ENCODE measurements at places on chromosomes 7 and 10.

DNA sequence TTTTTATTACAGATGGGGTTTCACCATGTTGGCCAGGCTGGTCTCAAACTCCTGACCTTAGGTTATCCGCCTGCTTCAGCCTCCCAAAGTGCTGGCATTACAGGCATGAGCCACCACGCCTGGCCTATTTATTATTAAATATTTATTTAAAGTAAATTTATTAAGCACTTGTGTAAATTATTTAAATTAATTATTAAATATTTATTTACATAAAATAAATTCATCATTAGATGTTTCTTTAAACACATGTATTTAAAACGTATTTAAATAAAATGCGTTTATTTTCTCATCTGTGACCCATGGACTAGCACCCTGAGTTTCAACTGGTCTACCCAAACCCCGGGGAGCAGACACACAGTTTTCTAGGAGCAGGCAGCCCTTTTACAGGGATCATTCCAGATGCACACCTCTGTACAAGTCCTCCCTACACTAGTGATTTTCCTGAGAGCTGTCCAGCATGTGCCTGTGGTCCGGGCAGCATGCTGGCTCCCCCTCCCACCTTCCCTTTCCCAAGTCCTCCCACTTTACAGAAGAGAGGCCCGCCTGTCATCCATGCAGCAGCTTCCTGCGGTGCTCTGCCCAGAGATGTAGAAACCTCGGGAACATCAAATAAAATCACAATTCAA is 89.2 kb upstream of the ATP6V0A4 start:
- DNase-seq = no peak

DNA sequence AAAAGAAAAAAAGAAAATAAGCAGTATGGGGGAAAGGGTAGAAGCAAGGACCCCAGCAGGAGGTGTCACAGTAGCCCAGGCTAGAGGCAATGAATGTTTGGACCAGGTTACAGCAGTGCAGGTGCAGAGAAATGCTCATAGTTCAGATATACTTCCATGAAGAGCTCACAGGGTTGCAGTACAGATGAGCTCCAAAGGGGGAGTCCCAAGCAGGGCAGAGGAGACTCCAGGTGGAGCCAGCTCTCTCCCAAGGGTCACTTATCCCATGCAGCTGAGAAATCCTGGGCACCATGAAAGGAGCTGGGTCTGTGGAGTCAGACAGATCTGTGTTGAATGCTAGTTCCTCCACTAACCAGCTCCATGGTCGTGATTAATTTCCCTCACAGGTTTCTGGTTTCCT is 174.9 kb downstream of the C7orf25 start:
- DNase-seq = no peak

DNA sequence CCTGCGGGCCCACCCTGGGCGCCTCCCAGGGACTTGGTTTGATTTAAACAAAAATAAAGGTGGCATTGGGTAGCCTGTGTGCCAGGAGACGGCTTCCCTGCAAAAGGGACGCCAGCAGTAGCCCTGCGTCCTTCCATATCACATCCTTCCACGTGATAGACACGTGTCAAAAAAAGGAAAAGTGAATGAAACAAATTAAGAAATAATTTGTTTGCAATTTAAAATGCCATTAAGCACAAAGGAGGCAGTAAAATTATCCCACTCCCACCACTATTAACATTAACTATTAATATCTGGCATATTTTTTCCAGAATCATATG is 7.6 kb downstream of the TACR2 start:
- DNase-seq = no peak

DNA sequence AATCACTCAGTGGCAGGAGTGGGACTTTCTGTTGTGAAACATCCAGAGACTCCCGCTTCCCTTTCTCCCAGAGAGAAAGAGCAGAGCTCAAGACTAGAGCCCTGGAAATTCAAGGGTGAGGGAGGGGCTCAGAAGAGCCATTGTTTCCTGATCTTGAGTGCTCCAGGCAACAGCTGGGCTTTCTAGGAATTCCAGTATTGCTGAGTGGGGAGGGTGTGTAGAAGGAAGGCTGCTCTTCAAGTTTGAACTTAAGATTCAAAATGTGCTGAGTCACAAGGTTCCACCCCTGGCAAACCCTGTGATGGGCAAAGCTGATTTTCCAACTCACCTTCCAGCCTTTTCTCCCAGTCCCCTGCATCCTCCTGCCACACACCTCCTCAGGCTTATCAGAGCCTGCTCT is 42.3 kb upstream of the MSRB2 start:
- DNase-seq = no peak

DNA sequence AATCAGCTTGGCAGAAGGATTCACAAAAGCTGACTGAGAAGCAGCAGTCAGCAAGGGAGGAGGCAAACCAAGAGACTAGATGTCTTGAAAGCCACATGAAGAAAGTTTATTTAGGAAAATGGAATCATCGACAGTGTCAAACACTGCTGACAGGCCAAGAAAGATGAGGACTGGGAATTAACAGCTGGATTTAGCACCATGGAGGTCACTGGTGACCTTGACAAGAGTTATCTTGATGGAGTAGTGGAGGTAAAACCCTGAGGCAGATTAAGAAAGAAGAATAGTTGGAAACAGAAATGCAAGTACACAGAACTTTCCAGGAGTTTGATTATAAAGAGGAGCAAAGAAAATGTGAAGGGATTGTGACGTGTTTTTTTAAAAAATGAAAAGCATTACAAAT is 51.5 kb downstream of the LMBR1 start:
- no peak for DNase-seq

DNA sequence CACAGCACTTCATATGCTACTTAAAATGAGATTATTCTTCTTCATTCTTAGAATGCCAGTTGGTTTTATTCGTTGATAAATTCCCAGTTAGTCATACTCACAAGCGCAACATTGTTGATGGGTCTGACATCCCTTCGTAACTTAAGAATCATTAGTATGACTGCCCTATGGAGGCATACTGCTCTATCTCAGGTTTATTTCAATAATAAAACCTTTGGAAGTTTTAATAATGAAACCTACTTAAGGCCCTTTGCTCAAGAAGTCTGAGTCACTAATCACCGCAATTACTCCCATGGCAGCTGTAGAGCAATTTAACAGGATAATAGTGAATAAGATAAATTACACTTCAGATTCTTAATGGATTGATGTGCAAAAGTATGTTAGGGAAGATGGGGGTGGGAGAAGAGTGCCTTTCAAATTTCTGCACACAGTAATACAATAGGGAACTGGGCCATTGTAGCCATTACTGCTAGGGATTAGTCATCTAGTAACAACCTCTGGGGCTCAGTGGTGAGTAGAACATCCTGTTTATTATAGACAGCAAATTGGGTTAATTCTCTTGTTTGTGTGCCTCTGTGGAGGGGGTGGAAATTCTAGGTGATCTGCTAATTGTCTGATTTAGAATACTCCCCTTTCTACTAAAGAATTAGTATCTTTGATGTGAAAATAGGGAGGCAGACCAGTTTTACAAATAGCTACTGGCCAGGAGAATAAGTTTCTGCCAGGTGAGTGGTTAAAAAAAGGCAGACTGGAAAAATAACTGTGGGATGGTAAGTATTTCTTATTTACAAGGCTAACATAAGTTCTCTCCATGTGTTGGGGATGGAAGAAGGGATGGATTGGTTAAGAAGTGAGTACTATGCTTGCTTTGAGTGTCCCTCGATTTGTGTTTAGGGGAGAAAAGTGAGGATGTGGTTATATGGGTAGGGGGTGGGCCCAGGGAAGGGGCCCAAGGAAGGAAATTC is 74.5 kb upstream of the VKORC1L1 start:
- no peak for DNase-seq

DNA sequence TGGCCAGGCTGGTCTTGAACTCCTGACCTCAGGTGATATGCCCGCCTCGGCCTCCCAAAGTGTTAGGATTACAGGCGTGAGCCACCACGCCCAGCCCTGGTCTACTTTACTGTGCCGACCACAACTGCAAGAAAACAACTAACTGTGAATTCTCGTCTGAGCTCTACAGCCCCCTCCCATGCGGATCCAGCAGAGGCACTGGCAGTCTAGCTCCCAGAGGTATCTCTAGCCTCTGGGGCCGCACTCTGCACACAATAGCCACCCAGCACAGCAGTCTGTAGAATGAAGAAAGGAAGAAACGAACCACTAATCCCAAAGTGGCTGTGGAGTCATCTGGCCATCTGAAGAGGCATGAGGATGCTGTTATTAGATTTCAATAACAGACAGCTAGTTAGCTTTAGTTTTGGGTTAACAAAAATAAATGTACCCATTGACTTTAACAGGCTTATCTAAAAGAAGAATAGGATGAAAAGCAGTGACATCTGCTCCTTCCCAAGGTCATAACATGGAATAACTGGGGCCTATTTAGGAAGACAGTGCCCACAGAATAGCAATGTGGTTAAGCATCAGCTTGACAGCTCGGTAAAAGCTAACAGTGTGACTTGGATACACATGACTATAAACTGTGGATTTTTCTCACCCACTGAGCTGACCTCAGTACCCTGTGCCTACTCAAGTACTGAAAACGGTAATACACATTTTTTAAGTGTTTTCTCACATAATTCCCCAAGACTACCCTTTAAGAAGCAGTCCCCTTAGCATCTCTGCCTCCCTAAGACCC is 131.9 kb downstream of the TNS3 start:
- DNase-seq = no peak

DNA sequence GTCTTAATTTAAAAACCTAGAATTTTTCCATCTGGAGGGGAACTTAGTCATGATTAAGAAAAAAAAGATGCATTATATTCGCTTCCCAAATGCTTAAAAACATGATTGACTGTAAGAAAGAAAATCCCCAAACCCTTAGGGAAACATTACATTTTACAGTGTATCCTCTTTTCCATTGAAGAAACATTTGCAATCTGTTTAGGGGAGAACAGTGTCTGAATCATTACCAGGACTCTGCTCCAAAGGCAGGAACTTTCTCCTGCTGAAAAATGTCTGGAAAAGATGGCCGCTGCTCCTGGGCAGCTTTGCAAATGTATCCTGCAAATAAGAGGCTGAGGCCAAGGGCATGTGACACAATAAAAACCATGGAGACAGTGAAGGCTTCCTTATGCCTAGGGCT is 173.7 kb downstream of the BUB3 start:
- no peak for DNase-seq

DNA sequence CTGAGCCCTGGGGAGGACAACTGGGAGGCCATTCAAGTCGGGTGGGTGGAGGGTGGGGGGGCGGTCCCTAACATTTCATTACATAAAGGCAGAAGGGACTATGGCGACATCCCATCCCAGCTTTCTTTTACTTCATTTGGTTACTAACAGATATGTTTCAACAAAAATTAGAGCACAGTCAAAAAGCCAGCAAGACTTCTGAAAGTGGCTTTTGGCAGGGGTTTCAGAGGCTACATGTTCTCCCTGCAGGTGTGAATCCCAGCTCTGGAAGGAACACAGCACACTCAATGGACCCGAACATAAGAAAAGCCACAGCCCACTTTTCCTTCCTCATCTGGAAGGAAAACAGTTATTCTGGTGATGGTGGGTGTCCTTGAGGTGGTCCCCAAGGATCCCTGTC is 7.1 kb downstream of the FAM171A1 start:
- DNase-seq = no peak

DNA sequence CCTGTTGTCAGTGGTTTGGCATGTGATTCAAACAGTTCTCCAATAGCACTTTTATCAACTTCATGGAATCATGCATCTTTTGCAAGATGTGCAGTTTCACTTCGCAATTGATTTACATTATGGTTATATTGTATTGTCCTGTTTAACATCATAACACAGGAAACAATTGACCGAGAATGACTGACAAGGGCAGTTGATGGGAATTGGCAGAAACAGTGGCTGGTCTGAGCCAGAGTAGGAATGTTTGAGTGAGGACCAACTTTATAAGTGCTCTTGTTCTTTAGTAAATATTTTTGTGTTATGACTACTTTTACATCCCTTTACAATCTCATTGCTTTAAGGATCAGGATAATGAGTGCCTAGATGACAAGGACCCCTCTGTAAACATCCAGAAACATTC is 2.2 kb downstream of the KLHL7 start:
- no peak for DNase-seq

GRCh38 chr10:97407211-97407951 is 6.2 kb upstream of the RRP12 start:
- DNase-seq = peak; percentile 81

- DNase-seq = no peak
These were observed 248.0 kb downstream of the PRPF18 start for GRCh38 chr10:13834581-13835286.

- no peak for DNase-seq
These were observed 205.8 kb upstream of the DKK1 start for GRCh38 chr10:52108236-52108635.

DNA sequence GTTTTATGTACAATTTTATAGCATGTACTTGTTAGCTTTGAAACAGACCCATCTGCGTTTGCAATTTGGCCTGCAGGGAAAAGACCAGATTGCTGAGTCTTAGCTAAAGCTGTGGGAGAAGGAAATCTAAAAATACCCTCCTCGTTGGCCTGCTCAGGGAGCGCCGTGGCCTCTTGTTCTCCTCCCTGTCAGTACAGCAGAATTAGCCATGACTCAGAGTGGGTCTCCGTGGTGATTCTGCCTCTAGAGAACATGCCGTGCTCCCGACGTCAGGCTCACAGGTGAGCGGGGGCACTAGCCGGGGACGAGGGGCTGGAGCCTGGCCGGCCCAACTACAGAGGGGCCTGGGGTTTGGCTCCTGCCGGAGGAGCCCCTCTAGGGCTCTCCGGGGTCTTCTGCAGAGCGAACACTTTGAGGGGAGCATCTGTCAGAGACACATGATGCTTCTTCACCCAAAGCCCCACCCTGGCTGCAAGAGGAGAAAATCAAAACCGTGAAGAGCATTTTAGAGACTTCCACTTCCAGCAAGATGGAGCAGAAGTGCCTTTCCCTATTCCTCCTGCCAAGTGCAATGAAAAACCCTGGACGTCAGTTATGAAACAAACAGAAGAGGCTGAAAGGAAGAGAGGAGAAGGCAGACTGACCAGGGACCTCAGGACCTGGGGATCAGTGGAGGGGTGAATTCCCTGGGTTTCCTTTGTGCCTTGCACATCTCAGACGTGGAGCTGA is 98.9 kb downstream of the LHPP start:
- DNase-seq = no peak

DNA sequence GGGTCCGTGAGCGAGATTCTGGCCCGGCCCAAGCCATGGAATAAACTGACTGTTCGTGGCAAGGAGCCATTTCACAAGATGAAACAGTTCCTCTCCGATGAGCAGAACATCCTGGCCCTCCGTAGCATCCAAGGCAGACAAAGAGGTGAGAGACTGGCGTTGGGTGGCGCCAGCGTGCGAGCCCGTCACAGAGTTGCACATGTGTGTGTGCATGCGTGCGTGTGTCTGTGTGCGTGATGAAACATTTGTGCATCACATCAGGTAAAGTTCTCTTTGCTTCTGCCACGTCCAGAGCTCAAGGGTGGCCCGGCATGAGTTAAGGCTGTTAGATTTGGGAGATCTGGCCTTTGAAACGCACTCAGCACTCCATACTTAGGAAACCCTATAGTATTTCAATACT is 89.5 kb upstream of the SH2B2 start:
- no peak for DNase-seq

DNA sequence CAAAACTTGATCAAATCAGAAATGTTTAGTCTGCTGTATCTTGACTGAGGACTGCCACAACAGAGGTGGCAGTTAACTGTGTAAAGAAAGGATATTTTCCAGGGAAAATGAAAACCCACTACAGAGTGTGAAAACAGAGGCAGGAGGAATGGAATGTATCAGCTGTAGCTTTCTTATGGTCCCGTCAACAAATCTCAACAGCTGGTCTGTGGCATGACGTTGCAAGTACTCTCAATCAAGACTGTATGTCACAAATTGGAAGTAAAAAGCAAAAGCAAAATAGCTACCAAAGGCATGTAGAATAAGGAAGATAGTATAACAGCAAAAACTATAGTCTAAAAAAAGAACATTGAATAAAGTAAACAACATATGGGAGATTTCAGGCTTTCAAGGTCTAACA is 123.5 kb downstream of the KMT2C start:
- DNase-seq = no peak

Measured in activated CD4-positive, alpha-beta T cell treated with anti-CD3 and anti-CD28 coated beads for 36 hours (primary cell).